ENCODE measurements at places on chromosomes 13 and 19.

DNA sequence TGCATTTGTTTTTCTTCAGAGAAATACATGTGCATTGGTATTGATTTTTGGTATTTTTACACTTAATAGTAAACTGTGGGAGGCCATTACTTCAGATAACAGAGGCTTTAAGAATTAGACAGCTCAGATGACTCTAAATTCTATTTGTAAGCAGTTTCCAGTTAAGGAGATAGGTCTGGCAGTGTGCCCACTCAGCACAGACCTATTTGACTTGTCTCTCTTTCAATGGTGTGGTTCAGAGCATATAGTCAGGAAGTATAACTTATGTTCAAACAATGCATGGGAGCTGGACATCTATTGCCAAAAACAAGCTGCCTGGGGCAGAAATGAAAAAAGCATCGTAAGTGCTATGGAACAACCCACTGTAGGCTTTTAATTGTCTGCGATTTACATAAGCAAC is 370.7 kb downstream of the HS6ST3 start:
- DNase-seq, result no peak

DNA sequence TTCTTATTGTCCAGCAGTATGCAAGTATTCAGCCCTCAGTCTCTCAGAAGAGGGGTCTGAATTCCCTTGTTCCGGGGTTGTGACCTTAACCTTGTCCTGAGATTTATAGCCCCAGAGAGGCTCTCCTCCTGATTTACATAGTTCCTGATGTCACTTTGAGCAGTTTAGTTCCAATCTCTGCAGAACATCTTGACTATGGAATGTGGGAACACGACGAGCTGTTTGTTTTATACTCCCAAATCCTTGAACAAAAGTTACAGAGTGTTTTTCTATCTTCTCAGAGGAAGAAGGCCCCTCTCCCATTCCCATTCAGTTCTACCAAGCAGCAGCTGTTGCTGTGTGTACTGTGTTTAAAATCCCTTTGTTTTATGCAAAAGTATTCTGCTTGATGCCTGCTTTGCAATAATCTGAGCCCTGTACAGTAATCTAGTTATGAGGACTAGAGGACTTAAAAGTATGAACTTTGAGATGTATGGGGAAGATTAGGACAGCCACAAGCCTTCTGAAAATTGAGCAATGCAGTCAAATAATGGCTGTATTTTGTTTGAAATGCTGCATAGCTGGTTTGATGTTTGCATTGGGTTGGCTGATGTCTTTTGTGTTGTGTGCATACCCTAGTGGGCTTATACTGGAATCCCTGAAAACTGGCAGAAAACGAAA is 74.7 kb downstream of the KL start:
- DNase-seq, result no peak

DNA sequence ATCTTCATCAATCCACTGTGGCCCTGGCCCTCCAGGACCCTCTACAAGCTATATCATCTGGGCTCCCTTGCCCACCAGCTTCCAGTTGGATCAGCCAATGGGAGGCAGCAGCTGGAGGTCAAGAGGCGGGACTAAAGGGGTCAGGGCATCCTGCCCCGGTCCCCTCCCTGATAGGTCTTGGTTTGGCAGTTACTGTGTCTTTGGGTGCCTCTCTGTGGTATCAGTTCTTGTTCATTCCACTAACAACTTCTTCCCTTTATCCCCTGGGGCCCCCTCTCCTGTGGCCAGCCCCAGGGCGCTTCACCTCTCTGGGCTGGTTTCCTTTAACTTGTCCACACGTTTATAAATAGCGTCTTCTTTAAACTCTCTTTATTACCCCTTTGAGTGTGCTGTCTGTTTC is 83.6 kb downstream of the DCT start:
- DNase-seq, result no peak

GRCh38 chr13:58946274-58946673 is 1217.5 kb downstream of the DIAPH3 start:
- DNase-seq, result no peak

- no peak for DNase-seq
Observed at GRCh38 chr13:113157206-113157928, 1.1 kb upstream of the PROZ start.

- no peak for DNase-seq
Observed at GRCh38 chr13:51769455-51770127, 34.4 kb downstream of the DHRS12 start.

GRCh38 chr13:113077566-113077952 is 28.0 kb upstream of the F7 start:
- DNase-seq, result no peak

DNA sequence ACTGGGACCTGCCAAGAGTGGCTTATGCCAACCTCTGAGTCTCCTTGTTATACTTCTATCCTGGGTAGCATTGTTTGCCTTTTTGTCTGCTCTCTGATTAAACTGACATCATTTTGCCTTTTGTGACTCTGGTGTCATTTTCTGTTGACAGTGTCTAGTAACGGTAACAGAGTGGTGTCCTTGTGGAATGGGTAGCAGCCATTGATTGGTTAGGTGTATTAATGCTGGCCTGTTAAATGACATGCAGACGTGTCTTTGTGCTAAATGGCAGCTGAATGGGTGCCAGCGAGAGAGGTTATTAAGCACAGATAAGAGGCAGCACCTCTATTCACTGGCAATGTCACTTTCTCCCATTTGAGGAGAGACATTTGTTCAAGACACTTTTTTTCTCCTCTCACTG is 1289.4 kb downstream of the PCDH9 start:
- DNase-seq, result no peak

GRCh38 chr19:5112681-5113575 is 144.0 kb downstream of the KDM4B start:
- no peak for DNase-seq

DNA sequence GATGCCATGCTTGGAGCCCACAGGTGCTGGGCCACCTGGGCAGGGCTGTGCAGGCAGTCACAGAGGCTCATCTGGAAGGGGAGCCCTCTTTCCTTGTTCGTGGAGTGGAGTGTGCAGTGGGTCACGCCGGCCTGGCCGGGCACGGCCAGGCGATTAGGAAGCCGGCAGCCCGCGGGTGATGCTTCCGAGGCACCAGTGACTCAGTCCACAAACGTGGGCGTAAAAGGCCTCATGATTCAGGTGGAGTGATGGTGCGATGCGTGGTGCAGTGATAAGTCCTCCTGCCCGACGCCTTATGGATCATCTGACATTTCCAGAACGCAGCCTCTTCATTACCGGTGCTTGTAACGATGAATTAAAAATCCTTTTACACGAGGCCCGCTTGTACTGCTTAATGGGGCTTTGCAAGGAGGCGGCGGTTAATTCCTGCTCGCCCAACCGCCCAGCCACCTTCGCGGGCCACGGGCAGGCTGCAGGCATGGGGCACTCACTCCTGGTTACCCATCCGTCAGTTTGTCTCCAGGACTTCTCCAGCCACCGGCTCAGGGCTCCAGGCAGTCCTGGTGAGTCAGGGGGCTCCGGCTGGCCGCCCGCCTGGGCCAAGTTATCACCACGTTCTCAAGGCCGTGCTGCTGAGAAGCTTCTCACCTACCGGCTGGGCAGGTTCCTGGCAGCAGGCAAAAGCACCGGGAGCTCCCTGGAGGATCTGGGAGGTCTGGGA is 172.4 kb downstream of the KDM4B start:
- DNase-seq, result no peak

DNA sequence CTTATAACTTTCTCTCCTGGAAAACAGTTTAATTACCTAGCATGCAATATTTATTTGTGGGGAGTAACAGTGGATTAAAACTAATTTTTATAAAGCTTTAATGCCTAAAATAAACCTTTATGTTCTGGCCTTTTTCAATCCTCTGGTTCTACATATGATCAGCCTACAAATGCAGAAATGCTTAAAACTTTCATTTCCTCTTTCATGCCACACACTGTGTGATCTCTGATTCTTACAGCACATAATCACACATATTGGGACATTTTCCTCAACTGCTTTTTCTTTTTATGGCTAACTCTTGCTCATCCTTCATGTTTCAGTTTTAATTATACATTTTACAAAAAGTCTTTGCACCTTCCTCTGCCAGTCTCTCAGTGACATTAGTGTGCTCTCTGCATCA is 910.8 kb upstream of the SLITRK6 start:
- no peak for DNase-seq

GRCh38 chr13:48862572-48862971 is 113.1 kb upstream of the FNDC3A start:
- DNase-seq, result no peak

- DNase-seq, result no peak
Observed at GRCh38 chr13:39335721-39336120, 267.3 kb downstream of the LHFPL6 start.

GRCh38 chr19:43966079-43966694 is 15.2 kb downstream of the ZNF221 start:
- no peak for DNase-seq

GRCh38 chr19:18940769-18941627 is at the start of gene HOMER3:
Gene HOMER3 (minus strand): TSS chr19:18941217. CDS start chr19:18938982, 2,235 bp downstream.
- DNase-seq, result peak; percentile 83

- DNase-seq, result no peak
Observed at GRCh38 chr19:35628264-35628564, 622 bp upstream of the RBM42 start.

- no peak for DNase-seq
Observed at GRCh38 chr19:35204799-35205732, 23.5 kb downstream of the FAM187B start.

DNA sequence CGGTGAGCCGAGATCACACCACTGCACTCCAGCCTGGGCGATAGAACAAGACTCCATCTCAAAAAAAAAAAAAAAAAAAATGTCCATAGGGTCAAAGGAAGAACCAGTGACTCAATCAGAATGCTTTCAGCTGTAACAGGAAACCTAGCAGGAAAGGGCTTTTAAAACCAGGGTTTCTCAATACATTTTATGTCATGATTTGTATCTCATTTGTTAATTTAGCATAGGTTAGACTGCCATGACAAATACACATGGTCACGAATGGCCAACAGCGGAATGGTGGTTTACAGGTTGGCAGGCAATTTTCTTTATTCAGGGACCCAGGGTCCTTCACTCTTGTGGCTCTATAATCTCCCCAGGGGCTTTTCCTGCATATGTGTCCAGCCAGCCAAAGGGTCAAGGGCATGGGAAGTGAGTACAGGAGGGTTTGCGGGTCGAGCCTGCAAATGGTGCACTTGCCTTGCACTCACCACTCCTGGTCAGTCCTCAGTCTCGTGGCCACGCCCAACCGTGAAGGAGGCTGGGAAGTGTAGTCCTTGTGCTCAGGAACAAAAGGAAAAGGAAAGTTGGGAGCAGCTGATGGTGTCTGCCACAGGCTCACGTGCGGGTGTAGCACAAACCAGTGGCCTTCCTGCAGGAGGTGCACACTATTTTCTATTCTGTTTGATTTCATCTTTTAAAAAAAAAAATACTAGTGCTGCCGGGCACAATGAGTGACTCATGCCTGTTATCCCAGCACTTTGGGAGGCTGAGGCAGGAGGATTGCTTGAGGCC is 14.8 kb downstream of the DHX34 start:
- DNase-seq, result no peak

- no peak for DNase-seq
Observed at GRCh38 chr19:51820011-51820410, 25.1 kb downstream of the FPR3 start.

GRCh38 chr19:10126213-10126639 is 6.5 kb upstream of the EIF3G start:
- no peak for DNase-seq

- DNase-seq, result no peak
Observed at GRCh38 chr19:18300930-18301717, 19.7 kb upstream of the JUND start.

DNA sequence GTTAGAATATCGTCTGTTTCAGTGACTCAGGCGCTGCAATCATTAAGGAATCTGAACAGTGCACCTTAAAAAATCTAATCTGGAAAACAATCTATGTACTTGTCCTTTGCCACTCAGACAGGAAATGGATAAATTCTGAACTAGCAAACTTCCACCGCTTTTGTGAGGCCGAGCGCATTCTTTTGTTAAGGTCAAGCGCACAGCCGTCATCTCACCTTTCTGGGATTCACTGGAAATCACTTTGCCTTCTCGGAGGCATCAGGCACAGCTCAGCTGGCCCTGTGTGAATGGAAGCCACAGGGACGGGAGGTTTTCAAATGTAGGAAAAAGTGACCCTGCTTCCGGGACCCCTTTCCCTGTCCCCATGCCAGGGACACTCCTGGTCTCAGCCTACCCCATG is 28.2 kb upstream of the SPACA7 start:
- no peak for DNase-seq

- DNase-seq, result no peak
Observed at GRCh38 chr13:31032528-31033113, 100.2 kb downstream of the TEX26 start.

- no peak for DNase-seq
Observed at GRCh38 chr19:1567116-1567847, 843 bp downstream of the MEX3D start.

DNA sequence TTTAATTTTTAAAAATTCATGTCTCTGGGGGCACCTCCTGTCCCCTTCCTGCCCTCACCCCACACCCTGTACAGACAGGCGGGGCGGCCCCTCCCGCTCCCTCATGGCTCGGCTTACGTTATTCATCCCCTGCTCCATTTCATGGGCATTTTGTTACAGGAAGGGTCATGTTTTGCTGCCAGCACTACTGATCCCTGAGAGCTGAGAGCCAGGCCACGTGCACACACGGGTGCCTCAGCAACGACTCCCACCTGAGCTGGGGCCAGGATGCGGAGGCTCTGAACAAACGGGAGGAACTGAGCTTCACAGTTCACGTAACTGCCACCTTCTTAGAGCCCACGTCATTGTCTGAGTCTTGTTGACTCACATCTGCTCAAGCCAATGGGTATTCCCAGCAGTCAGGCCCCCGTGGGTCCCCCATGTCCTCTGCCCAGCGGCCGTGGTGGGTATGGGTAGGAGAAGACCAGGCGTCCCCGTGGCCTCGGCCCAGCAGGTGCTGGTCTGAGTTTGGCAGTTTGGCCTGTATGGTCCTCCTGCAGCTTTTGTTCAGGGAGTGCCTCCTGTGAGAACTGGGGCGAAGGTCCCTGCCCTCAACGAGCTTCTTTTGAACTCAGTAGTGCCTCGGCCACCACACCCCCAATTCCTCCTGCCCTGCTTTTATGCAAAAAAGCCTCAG is 16.4 kb upstream of the TMEM255B start:
- no peak for DNase-seq
